ENCODE measurements at places on chromosomes 6 and 20.

GRCh38 chr20:45044084-45044573 is 56.8 kb downstream of the KCNS1 start:
- DNase-seq = peak; percentile 63

GRCh38 chr6:151288712-151289398 is 49.1 kb downstream of the AKAP12 start:
- DNase-seq = peak; percentile 36

DNA sequence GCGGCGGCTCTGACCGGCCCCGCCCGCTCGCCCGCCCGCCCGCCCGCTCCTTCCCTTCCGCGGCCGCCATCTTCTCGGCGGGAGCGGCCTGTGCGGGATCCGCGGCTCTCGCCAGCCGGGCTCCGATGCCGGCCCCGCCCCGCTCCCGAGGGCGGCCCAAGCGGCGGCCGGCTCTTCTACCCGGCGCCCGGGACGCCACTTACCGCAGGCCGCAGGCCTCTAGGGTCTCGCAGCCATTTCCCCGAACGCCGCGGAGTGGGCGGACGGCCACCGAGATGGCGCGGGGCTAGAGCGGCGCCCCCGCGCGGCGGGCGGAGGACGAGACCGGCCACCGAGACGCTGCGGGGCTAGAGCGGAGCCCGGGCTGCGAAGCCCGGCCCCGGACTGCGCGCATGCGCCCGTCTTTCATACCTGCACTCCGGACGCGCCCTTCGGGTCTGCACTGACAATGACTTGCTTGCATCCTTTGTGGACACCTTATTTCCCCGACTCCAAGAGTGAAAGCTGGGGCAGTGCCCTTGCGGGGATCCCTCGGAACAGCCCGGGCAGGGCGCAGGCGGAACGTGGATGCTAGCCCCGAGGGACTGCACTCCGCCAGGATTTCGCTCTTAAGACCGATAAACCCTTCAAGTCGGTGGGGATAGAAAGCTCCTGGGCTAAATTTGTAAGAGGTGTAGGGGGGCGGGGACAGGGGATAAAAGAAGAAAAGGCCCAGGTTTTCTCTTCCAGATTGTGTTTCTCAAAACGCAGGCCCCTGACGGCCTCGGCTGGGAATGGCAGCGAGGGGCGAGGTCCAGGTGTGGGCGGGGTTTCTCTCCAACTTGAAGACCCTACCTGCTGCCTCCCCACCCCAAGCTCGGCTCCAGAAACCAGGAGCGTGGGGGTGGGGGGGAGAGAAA is at the start of gene DIDO1:
DIDO1 (minus strand) TSS at position 277 of the 899 bp plus-strand sequence.
- DNase-seq = peak; percentile 95

DNA sequence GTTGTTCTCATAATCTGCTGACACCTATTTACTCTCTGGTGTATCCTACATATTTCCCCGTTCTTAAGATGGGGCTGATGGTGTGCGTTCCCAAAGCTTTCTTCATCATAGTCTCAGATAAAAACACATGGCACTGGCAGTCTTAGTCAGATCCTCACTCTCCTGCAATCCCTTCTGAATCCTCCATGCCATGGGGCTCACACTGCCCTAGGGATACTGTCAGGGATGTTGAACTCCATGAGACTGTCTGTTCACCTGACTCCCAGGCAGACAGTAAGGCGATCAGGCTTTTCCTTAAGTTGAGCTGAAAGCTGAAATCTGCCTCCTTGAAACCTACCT is 76.0 kb downstream of the SLX4IP start:
- no peak for DNase-seq

- DNase-seq = no peak
These were observed 12.1 kb downstream of the RBCK1 start for GRCh38 chr20:420166-420620.

DNA sequence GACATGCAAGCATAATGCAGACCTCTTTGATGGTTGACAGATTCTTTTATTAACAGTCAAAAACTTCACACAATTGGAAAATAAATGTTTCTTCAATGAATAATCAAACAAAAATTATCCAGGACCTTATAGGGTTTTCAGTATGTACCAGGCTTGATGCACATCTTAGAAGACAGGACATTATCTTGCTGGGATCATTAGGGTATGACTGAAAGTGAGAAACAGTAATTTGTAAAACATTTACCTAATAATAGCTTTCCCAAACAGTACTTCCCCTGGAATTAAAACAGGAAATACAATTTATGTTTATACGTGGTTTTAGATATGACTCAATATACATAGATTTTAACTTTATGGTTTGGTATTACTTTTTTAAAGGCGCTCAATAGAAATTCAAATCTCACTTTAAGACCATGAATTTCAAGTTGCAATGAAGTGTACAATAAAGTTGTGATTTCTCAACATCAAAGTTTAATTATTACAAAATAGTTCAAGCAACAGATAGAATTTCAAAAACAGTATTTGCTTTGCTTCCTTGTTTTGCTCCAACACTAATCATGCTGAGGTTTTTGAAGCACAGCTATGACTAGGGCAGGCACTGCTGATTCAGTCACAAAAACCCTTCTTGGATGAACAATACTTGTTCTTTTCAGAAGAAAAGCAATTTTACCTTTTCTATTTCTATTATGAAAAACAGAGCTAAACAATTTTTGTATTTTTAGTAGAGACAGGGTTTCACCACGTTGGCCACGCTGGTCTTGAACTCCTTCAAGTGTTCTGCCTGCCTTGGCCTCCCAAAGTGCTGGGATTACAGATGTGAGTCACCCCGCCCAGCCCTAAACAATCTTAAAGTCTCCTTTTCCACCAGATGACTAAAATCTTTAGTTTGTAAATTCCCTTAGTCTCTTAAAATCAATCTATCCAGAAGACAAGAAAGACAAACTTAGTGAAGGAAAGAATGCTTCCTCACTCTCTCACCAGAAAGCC is 13.7 kb downstream of the SOD2 start:
- no peak for DNase-seq

DNA sequence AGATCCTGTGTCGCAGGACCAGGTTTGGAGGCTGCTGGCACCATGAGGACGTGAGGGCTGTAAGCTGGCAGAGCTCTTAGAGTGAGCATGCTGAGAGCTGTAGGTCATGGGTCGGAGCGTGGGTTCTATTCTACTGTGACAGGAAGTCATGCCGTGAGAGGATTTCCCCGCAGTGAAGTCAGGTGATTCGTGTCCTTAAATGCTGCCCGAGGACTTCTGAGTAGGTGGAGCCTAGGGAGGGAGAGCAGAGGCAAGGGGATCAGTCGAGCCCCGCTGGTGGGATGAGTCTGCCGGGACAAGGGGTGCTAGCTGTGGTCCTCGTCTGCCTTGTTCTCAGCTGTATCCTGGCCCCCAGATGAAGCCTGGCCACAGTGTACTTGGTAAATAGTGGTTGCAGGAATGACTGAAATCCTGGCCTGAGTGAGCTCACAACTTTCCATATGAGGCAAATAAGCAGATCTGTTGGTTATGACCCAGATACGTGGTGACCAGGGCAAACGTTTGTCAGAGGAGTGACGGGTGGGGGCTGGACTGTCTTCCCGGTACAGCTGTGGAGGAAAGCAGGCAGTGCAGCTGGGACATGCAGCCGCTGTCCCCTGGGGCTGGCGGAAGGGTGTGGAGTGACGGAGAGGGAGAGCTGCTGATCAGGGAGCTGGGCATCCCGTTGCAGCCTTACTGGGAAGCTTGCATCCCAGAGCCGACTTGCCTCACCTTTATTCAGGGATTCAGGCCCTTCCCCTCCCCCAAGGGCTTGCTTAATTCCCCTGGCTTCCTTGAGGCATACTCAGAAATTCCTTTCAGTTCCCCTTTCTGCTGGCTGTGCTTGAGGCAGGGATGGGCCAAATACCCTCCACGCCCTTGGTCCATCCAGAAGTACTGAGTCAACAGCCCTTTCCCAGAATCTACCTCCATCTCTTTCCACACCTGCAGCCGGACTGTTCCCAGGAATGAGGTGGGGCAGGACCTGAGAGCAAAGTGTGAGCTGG is 250.9 kb upstream of the RREB1 start:
- no peak for DNase-seq

DNA sequence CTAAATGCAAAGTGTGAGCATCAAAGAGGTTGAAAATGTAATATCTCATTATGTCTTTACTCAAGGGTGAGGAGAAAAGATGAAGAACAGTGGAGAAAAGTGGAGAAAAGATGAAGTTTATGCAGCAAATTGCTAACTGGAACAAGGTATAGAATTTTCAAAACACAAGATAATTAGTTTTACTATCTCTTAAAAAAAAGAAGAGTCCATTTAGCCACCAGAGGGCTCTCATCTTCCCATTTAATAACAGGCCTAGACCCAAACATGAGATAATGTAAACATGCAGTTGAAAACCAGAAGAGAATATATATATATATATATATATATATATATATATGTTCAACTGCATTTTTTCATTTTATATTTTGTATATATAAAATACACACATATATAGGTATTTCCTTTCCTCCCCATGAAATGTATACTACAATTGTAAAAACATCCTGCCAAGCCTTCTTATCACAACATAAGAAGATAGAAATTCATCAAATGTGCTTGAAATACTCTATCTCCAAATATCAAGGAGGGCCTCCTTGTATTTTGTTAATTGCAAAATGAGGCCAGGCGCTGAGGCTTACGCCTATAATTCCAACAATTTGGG is 78.4 kb downstream of the ADTRP start:
- DNase-seq = peak; percentile 32

- no peak for DNase-seq
These were observed 10.0 kb downstream of the PTK7 start for GRCh38 chr6:43086022-43086658.

- DNase-seq = no peak
These were observed 15.0 kb upstream of the PRIM2 start for GRCh38 chr6:57302477-57302876.

GRCh38 chr6:157091243-157091642 is 232.1 kb downstream of the TMEM242 start:
- no peak for DNase-seq

GRCh38 chr6:15987569-15987968 is 141.3 kb upstream of the MYLIP start:
- DNase-seq = no peak

GRCh38 chr20:54650052-54650719 is 174.8 kb downstream of the DOK5 start:
- no peak for DNase-seq

DNA sequence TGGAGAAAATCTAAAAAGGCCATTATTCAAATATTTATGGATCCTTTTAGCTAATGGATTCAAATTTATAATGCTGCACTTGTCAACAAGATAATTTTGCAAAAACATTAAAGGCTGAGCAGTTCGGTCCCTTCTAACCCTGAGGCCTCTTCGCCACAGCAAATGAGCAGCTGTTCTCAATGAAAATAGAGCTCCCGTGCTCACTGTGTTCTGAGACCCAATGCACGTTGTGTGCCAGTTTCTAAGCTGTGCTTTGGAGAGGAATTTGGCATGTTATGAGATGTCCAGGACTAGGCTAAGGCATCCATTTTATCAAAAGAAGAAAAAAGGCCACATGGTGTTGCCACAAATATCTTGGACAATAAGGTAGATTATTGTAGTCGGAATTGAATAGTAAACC is 220.1 kb upstream of the TSHZ2 start:
- no peak for DNase-seq

DNA sequence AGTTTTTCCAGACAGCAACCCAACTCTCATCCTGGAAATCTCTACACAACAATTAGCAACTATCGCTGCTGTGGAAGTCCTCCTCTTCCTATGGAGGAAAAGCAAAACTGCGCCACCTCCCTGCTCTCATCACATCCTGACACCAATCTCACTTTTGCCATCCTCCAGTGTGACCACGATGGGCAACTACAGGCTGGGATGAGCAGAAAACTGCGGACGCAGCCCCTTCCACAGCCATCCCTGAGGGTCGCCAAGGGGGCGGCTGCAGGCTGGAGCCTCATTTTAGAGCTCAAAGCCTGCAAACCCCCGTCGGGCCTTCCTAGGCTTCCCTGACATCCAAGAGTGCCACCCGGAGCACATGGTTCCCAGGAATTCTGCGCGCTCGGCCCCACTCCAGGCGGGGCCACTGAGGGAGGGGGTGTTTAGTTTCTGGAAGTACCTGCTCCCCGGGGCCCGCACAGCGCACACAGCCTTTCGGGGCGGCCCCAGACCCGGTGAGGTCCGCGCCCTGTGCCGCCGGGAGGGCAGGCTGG is 1.2 kb downstream of the TCFL5 start:
- DNase-seq = no peak
